ENCODE measurements at places on chromosomes 12 and 14.
A peak's percentile ranks its signal among the peaks of the same experiment; 100 is the strongest.

GRCh38 chr14:39988939-39989338, 556.7 kb upstream of the FBXO33 start:
- peak; percentile 1 for DNase-seq

- DNase-seq = no peak
Observed at GRCh38 chr14:37060496-37061260, 111.7 kb downstream of the SLC25A21 start.

GRCh38 chr12:124543052-124543589, 24.3 kb downstream of the NCOR2 start:
- peak; percentile 28 for DNase-seq

DNA sequence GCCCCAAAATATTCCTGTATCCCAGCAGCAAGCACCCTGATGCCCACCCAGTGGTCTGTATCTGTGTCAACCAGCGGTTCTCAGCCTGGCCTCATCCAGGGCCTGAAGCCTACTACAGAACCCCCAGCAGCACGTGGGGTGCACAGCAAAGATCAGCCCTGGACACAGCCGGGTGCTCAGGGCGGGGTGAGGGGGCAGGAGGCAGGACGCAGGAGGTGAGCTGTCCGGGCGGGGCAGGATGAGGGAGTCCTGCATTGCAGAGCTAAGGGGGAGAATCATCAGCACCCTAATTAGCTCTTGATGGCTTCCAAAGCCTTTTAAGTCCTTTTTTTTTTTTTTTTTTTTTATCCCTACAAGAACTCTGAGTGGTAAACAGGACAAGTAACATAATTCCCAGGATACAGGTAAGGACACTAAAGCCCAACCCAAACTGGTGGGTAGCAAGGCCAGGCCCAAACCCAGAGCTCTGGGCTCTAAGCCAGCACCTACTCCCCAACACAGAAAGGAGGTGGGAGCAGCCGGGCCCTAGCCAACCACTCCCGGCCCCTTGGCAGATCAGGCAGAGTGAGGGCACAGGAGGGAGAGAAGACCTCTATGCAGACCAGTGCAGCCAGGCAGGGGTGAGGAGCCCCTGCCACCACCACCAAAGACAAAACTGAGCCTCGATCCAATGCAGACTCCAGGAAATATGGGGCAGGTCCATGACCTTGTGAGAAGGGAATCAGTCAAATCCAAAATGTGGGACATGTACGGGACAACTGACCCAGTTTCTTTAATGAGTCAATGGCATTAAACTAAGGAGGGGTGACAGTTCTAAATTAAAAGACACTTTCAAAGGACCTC, 32.3 kb upstream of the EIF5 start:
- DNase-seq = no peak

- DNase-seq = no peak
Observed at GRCh38 chr14:32458720-32459119, 129.6 kb downstream of the AKAP6 start.

GRCh38 chr14:50944647-50945413, 547 bp upstream of the PYGL start:
- DNase-seq = no peak

DNA sequence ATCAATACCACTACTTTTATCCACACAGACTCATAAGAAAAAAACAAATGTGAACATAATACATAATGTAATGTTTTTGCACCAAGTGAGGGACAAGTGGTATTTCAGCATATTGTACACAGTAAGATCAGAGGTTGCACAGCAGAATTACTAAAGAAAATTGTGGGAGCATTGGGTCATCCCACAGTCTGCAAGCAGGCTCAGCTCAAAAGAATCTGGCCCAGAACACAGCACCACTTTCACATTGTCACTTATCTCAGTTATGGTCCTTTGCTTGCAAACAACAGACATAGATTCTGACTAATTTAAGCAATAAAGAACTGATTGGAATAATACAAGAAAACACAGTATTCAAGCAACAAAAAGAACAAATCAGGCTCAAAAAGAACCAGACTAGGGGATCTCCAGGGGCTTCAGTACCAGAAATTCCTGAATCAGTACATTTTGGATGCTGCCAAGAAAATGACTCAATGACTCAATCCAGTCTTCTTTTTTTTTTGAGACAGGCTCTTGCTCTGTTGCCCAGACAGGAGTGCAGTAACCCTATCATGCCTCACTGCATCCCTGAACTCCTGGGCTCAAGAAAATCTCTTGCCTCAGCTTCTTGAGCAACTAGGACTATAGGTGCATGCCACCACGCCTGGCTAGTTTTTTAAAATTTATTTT, 42.9 kb upstream of the EEA1 start:
- DNase-seq = no peak

DNA sequence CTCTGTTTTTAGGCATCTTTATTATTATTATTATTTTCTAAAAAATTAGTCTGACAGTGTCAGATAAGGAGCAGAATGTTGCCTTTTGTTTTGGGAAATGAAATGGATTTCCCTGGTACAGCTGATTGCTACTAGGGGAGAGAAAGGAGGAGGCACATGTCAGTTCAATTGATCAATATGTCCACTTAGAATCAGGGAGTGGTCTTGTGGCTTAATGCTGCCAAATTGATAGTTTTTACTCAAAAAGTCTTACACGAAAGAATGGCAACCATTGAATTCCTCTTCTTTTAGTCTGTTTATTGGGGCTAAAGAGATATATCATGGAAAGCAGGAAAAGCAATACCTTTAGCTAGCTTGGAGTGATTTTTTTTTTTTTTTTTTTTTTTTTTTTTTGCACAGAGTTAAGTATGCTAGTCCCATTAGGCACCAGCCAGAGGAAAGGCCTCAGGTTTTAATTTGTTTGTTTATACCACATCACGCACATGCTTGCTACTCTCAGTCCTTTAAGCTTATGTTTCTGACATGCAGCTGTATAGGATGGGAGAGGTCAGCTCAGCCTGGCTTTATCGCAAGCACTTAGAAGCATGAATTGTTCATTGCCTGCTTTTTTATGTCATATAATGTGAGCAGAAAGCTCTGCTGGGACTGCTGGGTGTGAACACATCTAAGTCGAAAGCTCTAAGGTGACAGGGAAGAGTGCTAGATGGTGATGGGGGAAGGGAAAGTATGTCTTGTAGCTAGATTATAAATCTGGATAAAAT, 1.4 kb downstream of the AKAP6 start:
- no peak for DNase-seq

- no peak for DNase-seq
Observed at GRCh38 chr14:102043251-102044025, 43.4 kb downstream of the HSP90AA1 start.

- DNase-seq = no peak
Observed at GRCh38 chr12:28082096-28082495, 108.2 kb upstream of the CCDC91 start.

DNA sequence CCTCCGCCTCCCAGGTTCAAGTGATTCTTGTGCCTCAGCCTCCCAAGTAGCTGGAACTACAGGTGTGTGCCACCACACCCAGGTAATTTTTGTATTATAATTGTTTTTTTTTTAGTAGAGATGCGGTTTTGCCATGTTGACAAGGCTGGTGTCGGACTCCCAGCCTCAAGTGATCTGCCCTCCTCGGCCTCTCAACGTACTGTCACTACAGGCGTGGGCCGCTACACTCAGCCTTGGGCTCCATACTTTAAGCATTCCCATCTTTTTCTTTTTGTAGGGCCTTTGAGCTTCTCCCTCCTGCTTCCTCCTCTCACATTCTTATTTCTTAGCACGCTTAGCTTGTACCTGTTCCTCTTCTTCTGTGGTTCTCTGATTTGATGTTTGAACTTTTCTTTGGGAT, 62.8 kb downstream of the SERPINA3 start:
- no peak for DNase-seq

- DNase-seq = no peak
Observed at GRCh38 chr12:65602610-65603295, 221.5 kb upstream of the HMGA2 start.

DNA sequence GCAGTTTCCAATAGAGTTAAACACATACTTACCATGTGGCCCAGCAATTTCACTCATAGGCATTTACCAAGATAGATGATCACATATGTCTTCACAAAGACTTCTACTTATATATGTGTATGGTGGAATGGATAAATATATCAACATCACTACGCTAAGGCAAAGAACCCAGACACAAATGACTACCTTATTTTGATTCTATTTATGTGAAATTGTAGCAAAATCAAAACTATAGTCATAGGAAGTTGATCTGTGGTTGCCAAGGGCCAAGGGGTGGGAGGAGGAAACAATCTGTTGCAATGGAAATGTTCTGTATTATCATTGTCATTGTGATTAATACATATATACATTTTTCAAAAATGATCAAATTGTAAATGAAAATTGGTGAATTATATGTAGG, 47.7 kb upstream of the ANP32D start:
- no peak for DNase-seq

DNA sequence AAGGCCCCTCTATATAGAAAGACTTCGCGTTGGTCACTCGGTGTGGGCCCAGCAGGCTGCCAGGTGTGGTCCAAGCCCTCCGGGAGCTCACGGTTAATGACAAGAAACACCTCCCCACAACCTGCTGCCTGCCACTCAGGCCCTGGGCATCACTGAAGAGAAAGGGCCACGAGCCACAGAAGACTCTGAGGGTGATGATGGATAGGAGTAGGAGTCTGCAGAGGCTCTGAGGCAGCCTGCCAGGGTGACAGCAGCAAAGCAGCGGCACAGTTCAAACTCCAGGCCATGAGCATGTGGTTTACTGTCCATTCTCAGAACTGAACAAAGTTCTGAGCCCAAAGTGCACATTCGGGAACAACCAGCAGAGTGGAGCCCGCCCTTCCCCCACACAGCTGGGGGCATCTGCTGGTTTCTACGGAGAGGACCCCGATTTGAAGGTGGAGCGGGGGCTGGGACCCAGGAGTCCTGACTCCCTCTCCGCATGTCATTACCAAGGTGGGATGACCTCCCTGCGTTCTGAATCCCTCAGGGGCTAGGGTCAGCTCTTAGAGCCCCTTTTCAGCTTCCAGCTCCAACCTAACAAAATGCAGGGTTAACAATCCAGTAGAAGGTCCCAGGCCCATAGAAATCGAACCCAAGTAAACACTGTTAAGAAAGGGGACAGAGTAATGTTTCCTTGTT, 65.8 kb downstream of the VWF start:
- DNase-seq = no peak

DNA sequence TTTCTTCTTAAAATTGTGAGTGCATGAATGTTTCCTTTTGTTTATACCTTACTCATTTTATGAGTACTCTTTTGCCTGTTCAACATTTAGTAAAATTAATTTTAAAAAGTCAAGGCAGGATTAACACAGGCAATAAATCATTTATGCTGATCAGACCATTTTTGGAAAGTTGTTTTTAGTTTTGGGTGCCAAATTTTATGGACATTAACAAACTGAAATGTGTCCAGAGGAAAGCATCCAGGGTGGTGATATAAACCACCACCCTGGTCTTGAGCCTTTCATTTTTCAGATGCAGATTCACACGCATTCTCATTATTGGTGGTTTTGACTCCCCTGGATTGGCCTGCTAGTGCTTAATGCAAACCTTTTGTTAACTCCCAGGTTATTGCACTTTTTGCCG, 26.3 kb downstream of the RASSF8 start:
- no peak for DNase-seq

DNA sequence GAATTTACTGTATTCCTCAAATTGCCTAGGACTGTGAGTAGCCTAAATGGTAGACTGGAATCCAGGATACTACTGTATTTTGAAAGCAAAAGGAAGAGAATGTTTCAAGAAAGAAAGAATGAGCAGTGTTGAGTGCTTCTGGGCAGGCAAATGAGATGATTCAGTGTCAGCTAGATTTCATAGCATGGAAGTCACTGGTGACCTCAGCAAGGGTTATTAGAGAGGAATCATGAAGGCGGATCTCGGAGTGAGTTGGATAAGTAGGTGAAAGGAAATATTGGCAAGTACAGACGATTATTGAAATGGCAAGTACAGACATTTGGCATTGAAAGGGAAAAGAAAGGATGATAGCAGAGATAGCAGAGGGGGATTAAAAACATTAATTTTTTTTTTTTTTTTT, 27.1 kb downstream of the VRK1 start:
- no peak for DNase-seq

GRCh38 chr14:85978582-85979250, 448.8 kb downstream of the FLRT2 start:
- no peak for DNase-seq

GRCh38 chr12:67802731-67803130, 154.2 kb downstream of the DYRK2 start:
- DNase-seq = no peak

- DNase-seq = no peak
Observed at GRCh38 chr14:65318636-65319506, 93.7 kb upstream of the FUT8 start.

DNA sequence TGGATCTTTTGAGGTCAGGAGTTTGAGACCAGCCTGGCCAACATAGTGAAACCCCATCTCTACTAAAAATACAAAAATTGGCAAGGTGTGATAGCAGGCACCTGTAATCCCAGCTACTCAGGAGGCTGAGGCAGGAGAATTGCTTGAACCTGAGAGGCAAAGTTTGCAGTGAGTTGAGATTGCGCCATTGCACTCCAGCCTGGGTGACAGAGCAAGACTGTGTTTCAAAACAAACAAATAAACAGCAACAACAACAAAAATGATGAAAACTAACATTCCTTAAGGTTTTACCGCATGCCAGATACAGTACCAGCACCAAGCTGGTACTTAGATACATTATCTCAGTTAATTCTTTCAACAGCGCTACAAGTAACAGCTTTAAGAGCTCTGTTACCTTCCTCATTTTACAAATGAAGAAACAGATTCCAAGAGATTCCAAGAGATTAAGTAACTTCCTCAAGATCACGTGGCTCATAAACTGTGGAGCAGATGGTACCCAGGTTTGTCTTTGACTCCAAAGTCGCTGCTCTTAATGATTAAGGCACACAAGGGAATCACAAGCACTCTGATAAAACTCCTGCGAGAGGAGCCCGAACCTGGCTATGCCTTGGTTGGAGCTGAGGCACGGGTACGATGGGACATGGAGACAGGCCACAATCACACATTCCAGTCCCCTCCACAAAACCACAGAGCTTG, 17.7 kb upstream of the PLEK2 start:
- no peak for DNase-seq

DNA sequence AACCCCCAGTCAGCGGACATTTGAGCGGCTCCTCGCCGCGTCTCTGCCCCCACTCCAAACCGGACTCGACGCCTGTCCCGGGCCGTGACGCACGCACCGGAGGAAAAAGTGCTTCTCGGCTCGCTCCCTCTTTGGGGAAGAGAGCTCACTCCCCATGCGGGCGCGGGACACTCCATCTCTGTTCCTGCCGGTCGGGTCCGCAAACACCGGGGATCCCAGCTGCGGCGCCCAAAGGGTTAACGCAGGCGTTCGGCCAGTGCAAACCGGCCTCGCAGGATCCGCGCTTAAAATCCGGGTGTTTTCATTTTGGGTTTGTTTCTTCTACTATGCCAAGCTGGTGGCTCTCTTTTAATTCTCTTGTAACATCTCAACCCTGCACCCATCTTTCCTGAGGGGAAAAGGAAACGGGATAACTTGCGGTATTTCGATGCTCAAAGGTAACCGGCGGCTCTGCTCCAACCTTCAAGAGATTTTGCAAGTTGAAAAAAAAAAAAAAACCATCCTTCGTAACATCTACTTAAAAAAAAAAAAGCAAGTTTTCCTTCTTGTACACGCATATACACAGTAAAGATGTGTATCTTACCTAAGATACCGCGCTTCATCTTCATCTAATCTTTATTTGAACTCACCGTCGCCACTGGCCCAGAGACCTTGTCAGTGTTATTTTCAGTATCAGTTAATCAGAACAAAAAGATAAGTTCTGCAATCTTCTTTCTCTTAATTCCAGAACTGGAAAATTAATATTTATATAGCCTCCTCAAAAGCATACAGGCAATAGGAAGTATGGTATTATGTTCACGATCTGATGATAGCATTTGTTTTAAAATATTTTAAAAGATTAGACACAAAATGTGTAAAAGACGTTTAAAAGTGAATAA, 1.6 kb upstream of the ATP2B1 start:
- peak; percentile 23 for DNase-seq

- DNase-seq = no peak
Observed at GRCh38 chr14:24369463-24369862, 1.5 kb downstream of the NFATC4 start.
